ENCODE measurements at places on chromosomes 3 and 15. TPM values are rescaled to one million over a fixed set of nuclear protein-coding genes. Genes with fewer than 3 reads are reported as not detected.

Gene PRSS50
- not detected for total RNA-seq

Gene CFAP100
- total RNA-seq, result not detected

Gene VGLL3
- total RNA-seq, result not detected

Gene PLIN1
- 0.30 TPM for total RNA-seq

Gene LDHAL6B
- total RNA-seq, result not detected

Gene CLRN1
- total RNA-seq, result not detected

Gene TP63
- total RNA-seq, result not detected

Gene RETNLB
- not detected for total RNA-seq

Gene HTR3E
- total RNA-seq, result not detected
